NCI-H1436 treated with DMSO at 0.1 percent for 48 hours (cell line): ENCODE measurements at places on chromosomes 16 and 17.

DNA sequence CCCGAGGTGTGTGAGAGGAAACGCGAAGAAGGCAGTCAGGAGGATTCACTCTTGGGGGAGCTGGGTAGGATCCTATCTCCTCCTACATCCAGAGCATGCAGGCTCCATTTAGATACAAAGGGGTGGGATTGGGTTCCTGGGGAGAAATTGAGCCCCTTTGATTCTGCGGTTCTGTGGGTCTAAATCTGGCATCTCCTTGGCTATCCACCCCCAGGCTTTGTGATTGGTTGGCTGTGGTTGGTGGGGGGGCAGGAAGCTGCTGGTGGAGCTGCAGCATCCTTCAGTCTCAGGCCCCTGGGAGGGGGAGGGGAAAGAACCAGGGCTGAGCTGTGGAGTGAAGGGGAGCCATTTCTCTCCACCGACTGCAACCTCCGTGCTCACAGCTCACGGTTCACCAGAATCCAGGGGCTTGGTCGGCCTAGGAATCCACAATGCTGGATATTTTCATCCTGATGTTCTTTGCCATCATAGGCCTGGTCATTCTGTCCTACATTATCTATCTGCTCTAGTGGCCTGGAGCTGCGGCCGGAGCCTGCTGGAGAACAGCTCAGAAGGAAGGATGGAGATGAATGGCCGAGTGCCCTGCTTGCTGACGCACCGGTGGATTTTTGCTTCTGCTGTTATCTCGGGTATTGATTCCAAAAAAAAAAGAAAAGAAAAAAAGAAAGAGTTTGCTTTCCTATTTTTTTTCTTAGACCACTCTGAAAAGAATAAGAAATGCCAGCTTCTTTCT, at the start of gene LASP1NB:
Gene LASP1NB (plus strand): TSS at position 352 of the 733 bp plus-strand sequence.
- DNase-seq: no peak

GRCh38 chr16:57102888-57103851, 10.8 kb downstream of the CPNE2 start:
- no peak for DNase-seq

GRCh38 chr16:89708481-89708931, 7.0 kb upstream of the SPATA2L start:
- no peak for DNase-seq

DNA sequence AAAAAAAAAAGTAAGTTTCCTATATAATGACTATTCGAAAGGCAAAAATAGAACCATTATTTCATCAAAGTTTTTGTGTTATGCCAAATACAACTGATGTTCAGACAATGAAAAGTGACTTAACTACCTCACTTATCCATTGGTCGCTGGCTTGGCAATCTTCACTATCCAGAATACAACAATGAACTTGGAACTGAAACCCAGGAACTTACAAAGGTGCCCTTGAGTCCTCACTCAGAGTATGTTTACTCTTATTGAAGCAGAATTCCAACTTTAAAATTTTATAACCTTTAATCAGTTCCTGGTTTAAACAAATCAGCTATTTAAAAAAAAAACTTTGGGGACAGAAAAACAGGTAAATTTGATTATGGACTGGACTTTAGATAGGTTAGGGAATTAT, 34.1 kb downstream of the HELZ start:
- DNase-seq: no peak

GRCh38 chr16:27475561-27475960, 73.6 kb downstream of the IL21R start:
- no peak for DNase-seq

GRCh38 chr17:46148247-46148646, 45.0 kb downstream of the KANSL1 start:
- no peak for DNase-seq

GRCh38 chr17:75636381-75637142, 3.3 kb downstream of the SMIM5 start:
- DNase-seq: no peak

DNA sequence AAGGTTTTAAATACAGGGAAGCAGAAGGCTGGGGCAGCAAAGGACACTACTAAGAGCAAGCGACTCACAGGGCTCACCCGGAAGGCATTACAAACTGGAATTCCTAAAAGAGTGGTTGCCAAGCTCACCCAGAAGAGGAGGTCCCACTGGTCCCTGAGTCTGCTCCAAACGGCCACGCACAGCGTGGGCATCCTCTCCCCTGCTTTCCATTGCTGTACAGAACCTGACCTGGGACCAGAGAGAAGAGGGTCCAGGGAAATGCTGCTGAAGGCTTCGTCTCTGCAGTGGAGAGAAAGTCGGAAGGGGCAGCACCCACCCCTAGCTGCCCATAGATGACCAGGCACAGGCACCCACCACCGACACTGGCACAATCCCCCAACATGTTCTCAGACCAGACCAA, 67.2 kb downstream of the ADCY9 start:
- DNase-seq: no peak

DNA sequence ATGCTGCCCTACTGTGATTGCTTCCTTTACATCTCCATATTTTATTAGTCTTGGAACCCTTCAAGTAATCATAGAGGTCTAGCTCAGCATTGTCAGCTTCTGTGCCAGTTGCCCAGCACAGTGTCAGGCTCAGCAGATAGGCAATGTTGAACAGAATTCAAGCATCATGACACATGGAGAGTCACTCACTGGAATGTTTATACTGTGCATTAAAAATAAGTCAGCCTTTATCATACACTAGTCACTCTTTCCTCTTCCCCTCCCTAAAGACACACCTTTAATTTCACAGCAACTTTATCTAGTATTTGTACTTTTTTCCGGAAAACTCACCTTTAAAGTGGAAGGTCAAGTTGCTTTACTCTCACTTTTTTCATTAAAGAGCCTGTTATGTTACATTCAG, 253.8 kb upstream of the CDH11 start:
- DNase-seq: no peak

DNA sequence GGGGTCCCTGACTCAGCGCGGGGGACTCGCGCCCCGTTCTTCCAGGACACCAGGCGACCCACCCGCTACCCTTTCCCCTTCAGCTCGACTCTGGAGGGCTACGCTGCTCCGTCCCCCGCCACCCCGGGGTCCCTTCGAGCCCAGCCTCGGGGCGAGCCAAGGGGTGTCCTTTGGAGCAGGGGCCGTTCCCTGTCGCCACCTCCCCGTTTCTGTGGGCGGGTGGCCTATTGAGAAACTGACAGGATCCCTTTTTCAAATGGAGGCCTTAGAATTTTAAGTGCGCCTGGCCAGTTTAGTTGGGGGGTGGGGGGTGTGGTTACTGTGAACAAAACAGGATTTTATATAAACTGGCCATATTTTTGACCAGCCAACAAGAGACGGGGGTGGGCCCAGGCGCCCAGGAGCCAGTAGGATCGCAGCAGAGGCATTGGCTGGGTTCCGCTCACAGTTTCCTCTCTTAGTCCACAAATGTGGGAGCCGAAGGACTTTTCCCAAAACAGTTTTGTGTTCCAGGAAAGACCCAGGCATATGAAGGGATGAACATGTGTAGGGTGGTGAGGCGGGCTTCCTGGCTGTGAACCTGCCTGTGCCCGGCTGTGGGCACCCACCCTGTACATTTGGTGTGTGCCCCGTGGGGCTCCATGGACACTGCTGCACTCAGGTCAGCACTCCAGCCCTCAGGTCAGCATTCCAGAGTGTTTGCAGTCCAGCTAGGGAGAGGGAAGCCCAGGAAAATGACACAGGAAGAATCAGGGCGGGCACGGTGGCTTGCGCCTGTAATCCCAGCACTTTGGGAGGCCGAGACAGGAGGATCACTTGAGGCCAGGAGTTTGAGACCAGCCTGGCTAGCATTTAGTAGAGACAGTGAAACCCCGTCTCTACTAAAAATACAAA, 722 bp upstream of the TIMP2 start:
- no peak for DNase-seq
